Transverse colon (tissue), 4 donors: ENCODE measurements at places on chromosomes 3 and 15. TPM values are rescaled to one million over a fixed set of nuclear protein-coding genes. Genes with fewer than 3 reads are reported as not detected.

OSTN gene
- total RNA-seq, result not detected

PRSS50 gene
- 0.14 TPM for total RNA-seq

OR5K2 gene
- not detected for total RNA-seq

ATP8B4 gene
- total RNA-seq, result 6.6 TPM

PLSCR5 gene
- not detected for total RNA-seq

STARD5 gene
- 41.4 TPM for total RNA-seq

NEK10 gene
- total RNA-seq, result 1.4 TPM

MOBP gene
- not detected for total RNA-seq

SUMF1 gene
- total RNA-seq, result 64.8 TPM

EFCAB12 gene
- total RNA-seq, result 0.32 TPM

ATP13A5 gene
- total RNA-seq, result not detected

SLC9A9 gene
- total RNA-seq, result 1.1 TPM

CCDC12 gene
- total RNA-seq, result 53.7 TPM

DNA sequence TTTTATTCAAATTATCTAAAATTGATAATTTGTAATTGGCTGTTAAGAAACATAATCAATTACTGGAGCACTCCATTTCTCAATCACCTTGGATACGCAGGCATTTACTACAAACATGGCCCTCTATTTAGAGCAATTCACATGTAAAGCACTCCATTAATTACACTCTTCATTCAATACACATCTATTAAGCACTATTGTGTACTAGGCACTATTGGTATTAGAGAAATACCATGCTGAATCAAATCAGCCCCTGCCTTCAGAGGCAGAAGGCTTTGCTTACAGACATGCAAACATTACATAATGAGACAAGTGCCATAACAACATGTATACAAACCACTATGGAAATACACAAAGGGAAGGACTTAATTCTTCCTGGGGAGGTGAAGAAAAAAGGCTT, 69.1 kb downstream of the PEAK1 start:
- DNase-seq, result no peak
- H3K4me1 ChIP-seq, result no peaks in the 10 kb centered on the region
- H3K36me3 ChIP-seq, result no peaks in the 10 kb centered on the region
- H3K27me3 ChIP-seq, result no peaks in the 10 kb centered on the region
- no peak overlapping the region for H3K27ac ChIP-seq

DNA sequence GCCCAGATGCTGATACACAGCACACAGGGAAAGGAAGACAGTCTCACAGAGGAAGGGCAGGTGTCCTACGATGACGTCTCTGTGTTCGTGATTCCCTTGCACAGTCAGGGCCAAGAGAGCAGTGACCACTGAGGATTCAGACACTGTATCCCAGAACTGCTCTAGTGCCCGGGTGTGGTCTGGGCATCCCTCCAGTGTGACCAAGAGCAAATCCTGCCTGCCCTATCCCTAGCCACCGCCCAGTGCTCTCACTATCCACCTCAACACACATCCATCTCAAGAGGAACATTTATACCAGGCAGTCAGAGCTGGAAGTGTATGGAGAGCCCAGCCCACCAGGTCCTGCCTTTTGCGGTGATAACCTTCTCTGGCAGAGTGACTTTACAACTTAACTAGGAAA, 4.1 kb downstream of the PPM1M start:
- no peak for DNase-seq
- no peak overlapping the region for H3K4me3 ChIP-seq
- H3K36me3 ChIP-seq, result peaks cover 5% of the 10 kb centered on the region
- H3K27ac ChIP-seq, result no peak overlapping the region

GRCh38 chr3:173945806-173946205, 548.3 kb downstream of the NLGN1 start:
- no peaks in the 10 kb centered on the region for H3K36me3 ChIP-seq
- H3K4me1 ChIP-seq, result no peaks in the 10 kb centered on the region
- no peak for DNase-seq
- no peak overlapping the region for H3K27ac ChIP-seq
- H3K27me3 ChIP-seq, result no peaks in the 10 kb centered on the region
- H3K4me3 ChIP-seq, result no peak overlapping the region

DNA sequence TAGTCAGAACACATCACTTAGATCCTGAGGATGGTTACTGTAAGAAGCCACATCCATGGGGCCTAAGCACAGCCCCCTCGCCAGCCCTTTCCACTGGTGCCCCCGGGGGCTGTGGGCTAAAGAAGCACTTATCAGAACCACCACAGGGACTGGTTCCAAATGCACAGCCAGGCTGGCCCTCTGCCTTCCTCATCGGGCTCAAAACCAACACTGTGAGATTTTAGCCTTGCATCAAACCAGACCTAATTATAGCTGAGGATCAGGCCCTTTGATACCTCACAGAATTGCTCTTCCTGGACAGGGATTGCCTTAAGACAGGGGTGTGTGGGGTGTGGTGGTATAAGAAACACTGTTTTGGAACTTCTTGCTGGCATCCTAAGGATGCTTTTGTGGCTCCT, 23.7 kb downstream of the SRPRB start:
- H3K27me3 ChIP-seq, result no peaks in the 10 kb centered on the region
- H3K27ac ChIP-seq, result no peak overlapping the region
- DNase-seq, result no peak
- no peaks in the 10 kb centered on the region for H3K4me1 ChIP-seq

DNA sequence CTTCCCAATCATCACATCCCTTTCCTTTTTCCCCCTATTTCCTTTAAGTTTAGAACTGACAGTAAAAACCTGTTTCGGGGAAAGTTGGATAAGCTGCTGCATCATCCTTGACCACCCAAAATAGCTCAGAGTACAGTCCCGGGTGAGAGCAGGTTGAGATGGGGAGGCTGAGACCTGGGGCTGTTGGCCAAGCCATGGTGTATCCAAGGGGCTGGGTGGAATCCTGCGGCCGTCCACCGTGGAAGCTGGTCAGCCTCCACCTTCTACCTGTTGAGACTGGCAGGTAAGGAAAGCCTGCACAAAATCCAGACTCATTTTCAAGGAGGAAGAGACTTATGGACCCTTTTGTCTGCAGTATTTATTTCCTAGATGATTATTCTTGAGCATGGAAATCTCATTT, 128.2 kb upstream of the PLXNA1 start:
- H3K27me3 ChIP-seq, result no peaks in the 10 kb centered on the region
- H3K27ac ChIP-seq, result no peak overlapping the region
- no peaks in the 10 kb centered on the region for H3K36me3 ChIP-seq
- H3K4me1 ChIP-seq, result no peaks in the 10 kb centered on the region

- H3K4me1 ChIP-seq, result no peaks in the 10 kb centered on the region
- peaks cover 11% of the 10 kb centered on the region for H3K36me3 ChIP-seq
- H3K27ac ChIP-seq, result no peak overlapping the region
- DNase-seq, result peak; percentile 63
Measured at GRCh38 chr15:41904541-41905005, 10.7 kb upstream of the SPTBN5 start.

GRCh38 chr15:78449220-78449999, 11.4 kb downstream of the IREB2 start:
- H3K4me1 ChIP-seq, result peaks cover 9% of the 10 kb centered on the region
- peak overlapping the region; percentile 58 for H3K27ac ChIP-seq
- no peak overlapping the region for H3K4me3 ChIP-seq
- H3K36me3 ChIP-seq, result no peaks in the 10 kb centered on the region
- no peak for DNase-seq

DNA sequence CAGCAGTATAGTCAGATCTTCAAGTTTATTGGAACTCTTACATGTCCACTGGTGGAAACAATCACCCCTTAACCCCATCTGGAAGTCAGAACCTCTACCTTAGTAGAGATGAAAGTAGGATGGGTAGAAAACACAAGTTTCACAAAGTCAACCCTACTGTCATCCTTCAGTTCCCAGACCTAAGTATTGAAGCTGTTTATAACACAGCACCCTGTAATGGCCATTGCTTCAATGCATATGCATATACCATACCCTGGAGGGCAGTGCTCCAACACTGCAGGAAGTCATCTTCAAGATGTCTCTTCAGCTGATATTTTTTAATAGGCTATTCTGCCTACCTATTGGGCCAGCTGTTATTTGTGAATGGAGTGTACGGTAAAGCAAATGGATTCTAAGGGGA, 241.3 kb downstream of the UBE2E2 start:
- no peak overlapping the region for H3K4me3 ChIP-seq
- DNase-seq, result no peak
- no peaks in the 10 kb centered on the region for H3K27me3 ChIP-seq
- no peaks in the 10 kb centered on the region for H3K36me3 ChIP-seq

- H3K4me3 ChIP-seq, result no peak overlapping the region
- H3K27ac ChIP-seq, result no peak overlapping the region
- no peaks in the 10 kb centered on the region for H3K27me3 ChIP-seq
- H3K4me1 ChIP-seq, result no peaks in the 10 kb centered on the region
Measured at GRCh38 chr3:172634948-172635347, 75.9 kb downstream of the NCEH1 start.

- no peak overlapping the region for H3K27ac ChIP-seq
- H3K4me3 ChIP-seq, result no peak overlapping the region
- DNase-seq, result no peak
- H3K27me3 ChIP-seq, result peaks cover 4% of the 10 kb centered on the region
- no peaks in the 10 kb centered on the region for H3K36me3 ChIP-seq
- H3K4me1 ChIP-seq, result no peaks in the 10 kb centered on the region
Measured at GRCh38 chr15:64731805-64732151, 43.6 kb downstream of the RBPMS2 start.

GRCh38 chr3:37700466-37701248, 161.0 kb upstream of the CTDSPL start:
- H3K4me1 ChIP-seq, result no peaks in the 10 kb centered on the region
- no peak overlapping the region for H3K4me3 ChIP-seq
- H3K27ac ChIP-seq, result no peak overlapping the region
- no peak for DNase-seq
- H3K36me3 ChIP-seq, result no peaks in the 10 kb centered on the region

- no peak for DNase-seq
- H3K27me3 ChIP-seq, result no peaks in the 10 kb centered on the region
- no peak overlapping the region for H3K27ac ChIP-seq
- H3K4me3 ChIP-seq, result no peak overlapping the region
- H3K4me1 ChIP-seq, result peaks cover 22% of the 10 kb centered on the region
Measured at GRCh38 chr15:70069716-70070115, 28.0 kb downstream of the TLE3 start.

DNA sequence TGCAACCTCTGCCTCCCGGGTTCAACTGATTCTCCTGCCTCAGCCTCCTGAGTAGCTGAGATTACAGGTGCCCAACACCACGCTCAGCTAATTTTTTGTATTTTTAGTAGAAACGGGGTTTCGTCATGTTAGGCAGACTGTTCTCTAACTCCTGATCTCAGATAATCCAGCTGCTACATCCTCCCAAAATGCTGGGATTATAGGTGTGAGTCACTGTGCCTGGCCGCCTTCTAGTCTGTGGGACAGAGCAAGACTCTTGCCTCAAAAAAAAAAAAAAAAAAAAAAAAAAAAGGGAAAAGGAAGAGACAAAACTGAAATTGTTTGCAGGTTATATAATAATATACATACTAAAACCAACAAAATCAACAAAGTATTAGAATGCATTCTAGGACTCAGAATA, 215.2 kb downstream of the PCCB start:
- H3K4me3 ChIP-seq, result no peak overlapping the region
- H3K27me3 ChIP-seq, result no peaks in the 10 kb centered on the region
- no peak for DNase-seq
- no peak overlapping the region for H3K27ac ChIP-seq
- peaks cover 16% of the 10 kb centered on the region for H3K36me3 ChIP-seq

GRCh38 chr3:190545191-190545590, 31.3 kb downstream of the IL1RAP start:
- H3K4me3 ChIP-seq, result no peak overlapping the region
- H3K27ac ChIP-seq, result no peak overlapping the region
- no peak for DNase-seq
- H3K4me1 ChIP-seq, result peaks cover 6% of the 10 kb centered on the region
- no peaks in the 10 kb centered on the region for H3K36me3 ChIP-seq

DNA sequence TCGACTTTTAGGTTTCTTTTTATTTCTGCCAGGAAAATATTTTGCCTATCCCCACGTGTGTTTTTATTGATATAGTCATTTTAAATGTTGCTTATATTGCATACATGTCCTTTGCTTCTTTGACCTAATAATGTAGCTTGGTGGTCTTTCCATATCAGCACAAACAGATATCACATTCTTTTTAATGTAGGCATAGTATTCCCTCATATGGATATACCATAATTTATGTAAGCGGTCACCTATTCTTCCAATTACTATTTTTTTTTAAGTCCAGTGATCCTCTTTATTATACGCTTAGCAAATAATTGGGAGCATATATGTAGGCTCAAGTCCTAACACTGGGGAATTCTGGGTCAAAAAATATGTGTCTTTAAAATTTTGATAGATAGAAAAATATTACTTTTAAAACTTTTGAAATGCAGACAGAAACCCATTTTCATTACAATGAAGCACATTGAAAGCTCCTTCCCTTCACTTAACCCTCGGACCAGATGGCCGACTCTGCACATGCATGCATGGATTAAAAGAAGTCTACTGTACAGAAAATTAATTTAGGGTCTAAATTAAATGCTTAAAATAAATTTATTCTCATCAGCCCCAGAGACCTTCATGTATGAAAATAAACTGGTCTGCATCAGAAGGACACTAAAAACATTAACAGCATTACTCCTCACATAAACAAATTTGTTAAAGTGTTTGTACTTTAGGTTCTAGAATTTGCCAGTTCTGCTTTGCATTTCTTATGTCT, 90.5 kb upstream of the LIMD1 start:
- DNase-seq, result no peak
- H3K4me3 ChIP-seq, result no peak overlapping the region
- no peaks in the 10 kb centered on the region for H3K4me1 ChIP-seq

DNA sequence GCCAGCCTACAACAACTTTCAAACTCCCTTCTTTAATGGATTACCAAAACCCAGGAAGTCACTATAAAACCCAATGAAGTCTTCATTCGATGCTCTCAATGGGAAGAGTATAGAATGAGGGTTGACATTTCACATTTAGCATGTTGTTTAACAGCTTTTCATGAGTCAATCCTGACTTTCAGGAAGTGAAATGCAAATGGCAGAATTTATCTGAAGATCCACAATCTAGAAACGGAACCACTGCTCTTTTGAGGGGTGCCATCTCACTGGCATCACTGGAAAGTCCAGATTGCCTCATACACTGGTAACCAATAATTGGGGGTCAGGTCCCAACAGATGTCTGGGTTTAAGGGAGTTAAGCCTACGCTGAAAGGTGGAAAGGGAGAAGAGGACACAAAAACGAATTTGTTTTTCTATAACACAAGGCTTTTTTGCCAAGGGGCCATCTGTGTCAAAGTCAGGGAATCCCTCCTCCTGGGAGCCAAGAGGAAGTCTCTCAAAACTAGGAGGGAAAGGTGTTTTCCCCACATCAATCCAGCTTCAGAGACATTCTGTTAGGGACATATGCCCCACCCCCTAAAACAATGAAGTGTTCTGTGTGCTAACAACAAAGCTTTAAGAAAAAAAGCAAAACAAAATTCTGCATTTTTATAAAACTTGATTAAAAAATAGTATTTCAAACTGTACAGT, 12.0 kb upstream of the ATP1B3 start:
- H3K27ac ChIP-seq, result no peak overlapping the region
- no peaks in the 10 kb centered on the region for H3K36me3 ChIP-seq
- H3K27me3 ChIP-seq, result no peaks in the 10 kb centered on the region

- H3K27ac ChIP-seq, result no peak overlapping the region
- DNase-seq, result no peak
- H3K4me1 ChIP-seq, result no peaks in the 10 kb centered on the region
- no peak overlapping the region for H3K4me3 ChIP-seq
- H3K27me3 ChIP-seq, result no peaks in the 10 kb centered on the region
Measured at GRCh38 chr3:111848283-111848682, 10.8 kb upstream of the PHLDB2 start.

- H3K36me3 ChIP-seq, result peaks cover 9% of the 10 kb centered on the region
- DNase-seq, result no peak
- H3K4me3 ChIP-seq, result no peak overlapping the region
- H3K27me3 ChIP-seq, result no peaks in the 10 kb centered on the region
Measured at GRCh38 chr3:12907729-12908128, 66.4 kb upstream of the RPL32 start.
